Tibial nerve (tissue), 4 donors: ENCODE measurements at places on chromosomes 2 and 18. TPM values are rescaled to one million over a fixed set of nuclear protein-coding genes. Genes with fewer than 3 reads are reported as not detected.
A peak's percentile ranks its signal among the peaks of the same experiment; 100 is the strongest.

MAP2 gene
- 31.7 TPM for total RNA-seq

GRCh38 chr2:169822785-169823392 lies 1.8 kb downstream of the METTL5 start:
- H3K36me3 ChIP-seq: no peaks in the 10 kb centered on the region
- no peaks in the 10 kb centered on the region for H3K27me3 ChIP-seq
- DNase-seq: no peak
- no peak overlapping the region for H3K27ac ChIP-seq
- peaks cover 42% of the 10 kb centered on the region for H3K4me1 ChIP-seq
- H3K4me3 ChIP-seq: no peak overlapping the region

GRCh38 chr2:28080911-28081310 lies 190.4 kb downstream of the BABAM2 start:
- peaks cover 3% of the 10 kb centered on the region for H3K4me1 ChIP-seq
- H3K4me3 ChIP-seq: no peak overlapping the region
- H3K27me3 ChIP-seq: no peaks in the 10 kb centered on the region
- no peaks in the 10 kb centered on the region for H3K36me3 ChIP-seq
- peak overlapping the region; percentile 61 for H3K27ac ChIP-seq
- DNase-seq: no peak

ANKRD23 gene
- 23.1 TPM for total RNA-seq

DNA sequence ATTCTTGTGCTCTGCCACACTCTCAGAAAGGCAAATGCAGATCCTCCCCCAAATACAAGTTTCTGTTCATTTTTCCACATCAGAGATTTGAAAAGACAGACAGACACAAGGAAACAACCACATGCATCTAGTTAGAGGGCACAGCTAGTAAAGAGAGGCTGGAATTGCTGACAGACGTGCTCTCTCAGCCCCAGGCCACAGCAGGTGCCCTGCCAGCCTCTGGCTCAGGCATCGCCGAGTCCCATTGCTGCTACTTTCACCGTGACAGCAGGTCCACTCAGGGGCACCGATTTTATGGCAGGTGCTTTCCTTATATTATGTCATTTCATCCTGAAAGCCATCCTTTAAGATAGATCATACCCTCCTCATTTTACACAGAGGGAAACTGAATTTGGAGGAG lies 507.5 kb downstream of the EIPR1 start:
- H3K27me3 ChIP-seq: no peaks in the 10 kb centered on the region
- no peaks in the 10 kb centered on the region for H3K4me1 ChIP-seq
- no peak for DNase-seq
- no peak overlapping the region for H3K27ac ChIP-seq

DNA sequence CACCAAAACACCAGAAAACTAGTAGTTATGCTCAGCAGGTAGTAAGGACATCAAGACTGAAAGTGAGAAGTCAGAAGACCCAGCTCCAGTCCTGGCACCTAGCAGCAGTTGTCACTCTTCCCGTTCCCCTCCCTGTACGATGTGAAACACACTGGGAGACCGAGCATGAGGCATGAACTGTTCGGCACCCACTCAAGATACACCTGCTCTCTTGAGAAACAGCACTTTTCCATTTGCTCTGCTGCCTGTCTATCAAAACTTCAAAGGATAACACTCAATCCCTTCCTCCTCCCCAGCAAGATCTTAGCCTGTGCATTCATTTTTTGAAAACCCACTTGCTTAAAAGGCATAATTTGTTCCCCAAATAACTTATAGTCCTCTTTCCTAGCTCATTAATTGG lies 123.9 kb downstream of the PLEKHM3 start:
- no peaks in the 10 kb centered on the region for H3K4me1 ChIP-seq
- DNase-seq: no peak
- no peaks in the 10 kb centered on the region for H3K27me3 ChIP-seq
- H3K4me3 ChIP-seq: no peak overlapping the region
- H3K27ac ChIP-seq: no peak overlapping the region

RUFY4 gene
- total RNA-seq: not detected

ZAP70 gene
- total RNA-seq: 6.3 TPM

GRCh38 chr2:207035875-207036274 lies 96.6 kb downstream of the CPO start:
- H3K4me3 ChIP-seq: no peak overlapping the region
- peak overlapping the region; percentile 26 for H3K27ac ChIP-seq

RAB17 gene
- total RNA-seq: not detected

GRCh38 chr2:180846756-180847472 lies 133.5 kb upstream of the UBE2E3 start:
- DNase-seq: no peak
- no peaks in the 10 kb centered on the region for H3K4me1 ChIP-seq
- H3K27me3 ChIP-seq: no peaks in the 10 kb centered on the region

DNA sequence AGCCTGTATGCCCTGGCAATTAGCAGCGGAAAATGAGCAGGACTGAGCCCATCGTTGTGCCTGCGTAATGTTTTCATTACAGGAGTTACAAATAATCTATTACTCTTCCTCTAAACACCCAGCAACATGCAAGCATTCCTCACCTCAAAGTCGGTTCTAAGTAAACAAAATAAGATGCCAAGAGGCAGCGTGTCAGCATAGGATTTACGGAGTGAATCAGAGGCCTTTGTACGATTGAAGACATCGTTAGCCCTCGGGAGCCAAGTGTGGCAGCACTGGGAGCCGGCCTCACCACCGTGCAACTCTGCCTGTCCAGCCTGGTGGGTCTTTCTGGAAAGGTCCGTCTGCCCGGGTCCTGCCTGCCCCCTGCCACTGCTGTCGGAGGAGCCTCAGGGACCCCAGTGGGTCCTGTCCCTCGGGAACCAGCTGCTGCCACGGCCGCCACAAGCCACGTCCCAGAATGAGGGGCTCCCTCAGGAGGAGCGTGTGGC lies 80.1 kb upstream of the CTDP1 start:
- no peak overlapping the region for H3K27ac ChIP-seq
- H3K4me1 ChIP-seq: no peaks in the 10 kb centered on the region
- H3K36me3 ChIP-seq: no peaks in the 10 kb centered on the region
- peaks cover 7% of the 10 kb centered on the region for H3K27me3 ChIP-seq
- H3K4me3 ChIP-seq: no peak overlapping the region

DNA sequence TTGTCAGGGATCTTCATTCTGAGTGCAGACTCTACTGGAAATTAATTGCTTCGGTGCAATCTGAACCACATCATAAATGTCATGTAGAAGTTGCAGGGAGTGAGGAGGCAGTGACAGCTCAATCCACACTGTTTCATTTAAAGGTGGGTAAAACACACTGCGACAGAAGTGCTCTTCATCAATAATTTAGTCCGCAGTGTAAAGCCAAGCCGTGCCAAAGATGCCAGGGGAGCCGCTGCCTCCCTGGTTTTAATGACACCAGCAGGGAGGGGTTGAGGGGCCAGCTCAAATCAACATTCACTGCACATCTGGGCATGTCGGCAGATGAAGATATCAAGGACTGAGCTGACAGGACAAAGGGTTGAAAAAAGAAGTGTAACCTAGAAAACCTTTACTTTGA lies 305.7 kb upstream of the VRK2 start:
- no peak overlapping the region for H3K4me3 ChIP-seq
- no peak overlapping the region for H3K27ac ChIP-seq
- no peaks in the 10 kb centered on the region for H3K36me3 ChIP-seq

DNA sequence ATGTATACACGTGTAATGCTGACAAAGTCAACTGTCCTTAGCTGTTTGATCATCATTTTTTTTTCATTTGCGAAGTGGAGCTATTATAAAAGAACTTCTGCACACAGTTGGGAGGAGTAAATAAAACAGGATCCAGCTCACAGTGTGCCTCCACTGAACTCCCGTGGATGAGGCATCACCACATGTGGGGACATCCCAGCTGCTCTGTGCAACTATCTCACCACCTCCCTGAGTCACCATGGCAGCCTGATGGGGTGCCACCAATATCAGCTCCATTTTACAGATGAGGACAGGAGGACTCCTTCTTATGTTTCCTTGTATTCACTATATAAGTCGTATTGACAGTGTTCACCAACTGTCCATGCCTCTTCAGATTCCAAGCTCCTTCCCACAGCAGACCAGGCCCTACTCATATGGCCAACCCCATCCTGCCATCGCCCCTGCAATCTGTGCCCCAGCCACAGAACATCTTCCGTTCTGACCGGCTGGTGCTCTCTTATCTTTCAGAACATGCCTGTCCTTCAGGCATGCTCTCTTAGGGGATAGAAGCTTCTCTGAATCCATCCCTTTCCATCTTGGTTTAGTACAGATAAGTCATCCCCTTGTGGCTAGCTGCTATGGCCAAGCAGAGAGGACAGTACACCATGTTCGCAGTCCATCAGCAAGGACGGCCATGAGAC lies 288.1 kb downstream of the RNF144A start:
- H3K4me1 ChIP-seq: peaks cover 2% of the 10 kb centered on the region
- no peak for DNase-seq
- no peak overlapping the region for H3K27ac ChIP-seq

DNA sequence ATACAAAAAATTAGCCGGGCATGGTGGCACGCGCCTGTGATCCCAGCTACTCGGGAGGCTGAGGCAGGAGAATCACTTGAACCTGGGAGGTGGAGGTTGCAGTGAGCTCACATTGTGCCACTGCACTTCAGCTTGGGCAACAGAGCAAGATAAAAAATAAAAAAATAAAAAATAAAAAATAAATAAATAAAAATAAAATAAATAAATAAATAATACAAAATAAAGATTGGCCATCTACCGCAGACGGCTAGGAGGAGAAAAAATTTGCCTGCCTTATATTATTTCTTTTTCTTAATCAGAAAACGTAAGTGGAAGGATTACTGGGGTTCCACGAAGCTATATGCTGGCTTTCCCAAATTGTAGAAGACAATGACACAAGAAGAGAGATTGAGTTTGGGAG lies 229.7 kb downstream of the EPHA4 start:
- no peaks in the 10 kb centered on the region for H3K36me3 ChIP-seq
- H3K27me3 ChIP-seq: no peaks in the 10 kb centered on the region
- H3K4me3 ChIP-seq: no peak overlapping the region
- H3K27ac ChIP-seq: no peak overlapping the region

GKN1 gene
- not detected for total RNA-seq

DNA sequence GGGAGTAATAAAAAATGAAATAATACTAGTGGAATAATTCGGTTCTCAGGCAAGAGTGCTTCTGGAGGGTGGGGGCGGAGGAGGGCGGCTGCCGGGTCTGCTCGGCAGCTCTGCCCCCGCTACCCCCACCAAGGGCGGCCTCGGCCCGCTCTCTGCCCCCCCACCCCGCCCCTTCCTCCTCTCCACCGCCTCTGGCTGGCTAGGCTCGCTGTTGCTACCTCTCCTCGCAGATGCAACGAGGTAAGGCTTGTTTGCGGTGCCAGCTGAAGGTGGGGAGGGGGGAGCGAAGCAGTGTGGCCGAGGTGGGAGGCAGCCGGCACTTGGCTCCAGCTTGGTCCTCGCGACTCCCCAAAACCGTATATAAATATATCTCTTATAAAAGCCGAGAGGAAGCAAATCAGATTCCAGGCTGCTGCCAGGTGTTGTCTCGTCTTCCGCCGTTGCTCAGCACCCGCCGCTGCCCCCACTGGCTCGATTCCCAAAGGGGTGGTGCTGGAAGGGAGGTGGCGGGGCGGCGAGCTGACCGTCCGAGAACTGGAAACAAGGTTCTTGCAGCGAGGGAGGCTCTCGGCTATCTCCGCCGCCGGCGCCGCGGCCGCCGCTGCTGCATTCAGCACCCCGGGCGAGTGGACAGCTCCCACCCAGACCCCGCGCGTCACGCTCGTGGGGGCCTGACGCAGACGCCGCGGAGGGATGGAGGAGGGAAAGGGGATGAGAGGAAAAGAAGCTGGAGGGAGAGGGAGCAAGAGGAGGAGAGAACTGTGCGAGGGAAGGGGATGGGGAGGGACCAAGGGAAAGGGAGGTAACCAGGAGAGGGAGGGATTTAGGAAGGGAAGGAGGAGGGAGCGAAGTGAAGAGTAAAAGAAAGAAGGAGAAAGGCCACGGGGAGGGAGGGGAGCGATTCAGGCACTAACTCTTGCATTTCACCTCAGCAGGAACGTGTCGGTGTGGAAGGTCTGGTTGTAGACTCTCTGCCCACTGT lies at the start of gene MARCHF4:
MARCHF4 (minus strand) TSS at position 763 of the 982 bp plus-strand sequence. CDS start 2,223 bp downstream, outside the sequence.
- H3K36me3 ChIP-seq: no peaks in the 10 kb centered on the region
- no peak within 1 kb of the TSS for H3K4me3 ChIP-seq
- H3K27me3 ChIP-seq: no peaks in the 10 kb centered on the region
- H3K4me1 ChIP-seq: no peaks in the 10 kb centered on the region

DNA sequence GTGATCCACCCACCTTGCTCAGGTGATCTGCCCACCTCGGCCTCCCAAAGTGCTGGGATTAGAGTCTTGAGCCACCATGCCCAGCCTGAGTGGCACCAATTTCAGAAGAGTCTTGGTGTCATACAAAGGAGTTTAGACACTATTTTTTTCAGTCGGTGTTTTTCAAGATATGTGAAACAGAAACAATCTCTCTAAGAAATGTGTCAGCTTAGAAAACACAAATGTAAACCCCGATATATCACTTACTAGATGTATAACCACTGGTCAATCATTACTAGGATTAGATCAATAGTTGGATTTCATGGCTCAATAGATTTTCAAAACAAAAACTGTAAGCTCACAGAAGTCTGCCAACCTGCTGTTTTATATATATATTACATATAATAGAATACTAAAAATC lies 67.2 kb upstream of the FRZB start:
- H3K4me3 ChIP-seq: no peak overlapping the region
- H3K4me1 ChIP-seq: no peaks in the 10 kb centered on the region
- DNase-seq: no peak
- H3K27ac ChIP-seq: no peak overlapping the region

DNA sequence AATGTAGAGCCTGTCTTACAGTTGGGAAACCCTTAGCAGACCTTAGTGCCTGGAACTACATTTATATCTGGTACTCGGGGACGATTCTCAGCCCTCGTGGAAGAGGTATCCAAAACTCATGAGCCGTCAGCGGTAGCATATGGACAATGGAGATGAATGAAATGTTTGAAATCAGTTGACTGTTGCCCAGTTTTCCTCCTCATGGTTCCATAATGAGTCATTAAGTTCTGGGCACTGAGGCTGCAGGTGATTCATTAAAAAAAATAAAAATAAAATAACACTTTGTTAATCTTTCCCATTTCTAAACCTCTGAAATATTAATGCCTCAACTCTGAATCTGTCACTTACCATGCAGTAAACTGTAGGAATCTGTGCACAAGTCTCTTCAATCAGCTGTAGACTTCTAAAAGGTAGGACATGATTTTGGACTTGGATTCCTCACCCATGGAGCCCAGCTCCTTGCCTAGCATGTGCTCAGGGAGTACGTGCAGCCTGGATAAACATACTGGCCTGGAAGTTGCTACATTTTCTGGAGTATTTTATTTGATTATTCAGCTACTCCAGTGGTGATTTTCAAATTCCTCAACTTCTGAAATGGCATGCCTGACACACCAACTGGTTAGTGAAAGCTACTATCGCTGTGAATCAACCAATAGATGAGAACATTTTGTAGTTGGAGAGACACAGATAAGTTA lies 979.2 kb downstream of the CNTNAP5 start:
- no peak overlapping the region for H3K27ac ChIP-seq
- no peak for DNase-seq
- H3K4me1 ChIP-seq: no peaks in the 10 kb centered on the region
- no peaks in the 10 kb centered on the region for H3K36me3 ChIP-seq
- H3K4me3 ChIP-seq: no peak overlapping the region

PSMA8 gene
- not detected for total RNA-seq

RPRM gene
- not detected for total RNA-seq
